ENCODE measurements at places on chromosomes 4 and X.
A peak's percentile ranks its signal among the peaks of the same experiment; 100 is the strongest.

DNA sequence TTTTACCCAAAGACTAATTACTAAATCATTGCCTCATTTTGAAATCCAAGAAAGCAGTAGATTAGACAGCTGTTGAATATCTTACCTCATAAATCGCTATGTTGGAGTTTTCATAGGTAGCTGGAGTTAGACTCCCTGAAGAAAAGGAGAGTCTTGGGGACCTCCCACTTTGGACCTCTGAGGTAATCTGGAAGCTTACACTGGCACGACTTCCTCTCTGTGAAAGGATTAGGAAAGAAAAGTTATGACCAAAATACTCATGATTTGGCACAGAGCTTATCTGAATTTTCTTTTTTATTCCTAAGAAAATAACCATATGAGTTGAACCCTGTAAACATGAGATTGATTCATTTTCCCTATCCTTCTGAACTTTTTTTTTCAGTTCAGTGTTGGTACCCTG is 40.6 kb downstream of the GUCY2F start:
- DNase-seq: no peak

- peak; percentile 64 for DNase-seq
Observed at GRCh38 chr4:141684785-141685184, 48.4 kb downstream of the IL15 start.

GRCh38 chr4:2663275-2663674 is 92.9 kb downstream of the TNIP2 start:
- DNase-seq: no peak

DNA sequence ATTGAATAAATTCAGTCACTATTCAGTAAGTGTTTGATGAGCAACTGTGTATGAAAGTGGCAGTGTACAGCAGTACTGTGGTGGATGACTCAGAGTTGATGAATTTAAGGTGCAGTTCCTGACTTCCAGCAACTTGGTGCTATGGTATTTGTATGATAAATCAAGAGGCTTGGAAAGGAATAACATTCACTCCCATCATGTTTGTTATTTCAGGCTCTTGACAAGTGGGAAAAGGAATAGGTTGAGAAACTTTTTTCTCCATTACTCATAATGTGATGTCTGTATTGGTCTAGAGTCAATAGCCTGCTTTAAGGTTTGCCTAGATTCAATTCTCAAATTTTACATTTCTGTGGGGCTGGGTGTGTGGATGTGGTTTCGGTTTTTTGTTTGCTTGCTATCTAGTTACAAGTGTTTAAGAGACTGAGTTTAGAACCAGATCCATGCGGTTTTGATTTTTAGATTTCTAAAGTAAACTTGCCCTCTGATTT is 35.1 kb upstream of the CYP2U1 start:
- peak; percentile 99 for DNase-seq

GRCh38 chrX:17441965-17442364 is 67.0 kb downstream of the NHS start:
- DNase-seq: peak; percentile 79

- DNase-seq: no peak
Observed at GRCh38 chrX:4935401-4935800, 1222.0 kb upstream of the PRKX start.

DNA sequence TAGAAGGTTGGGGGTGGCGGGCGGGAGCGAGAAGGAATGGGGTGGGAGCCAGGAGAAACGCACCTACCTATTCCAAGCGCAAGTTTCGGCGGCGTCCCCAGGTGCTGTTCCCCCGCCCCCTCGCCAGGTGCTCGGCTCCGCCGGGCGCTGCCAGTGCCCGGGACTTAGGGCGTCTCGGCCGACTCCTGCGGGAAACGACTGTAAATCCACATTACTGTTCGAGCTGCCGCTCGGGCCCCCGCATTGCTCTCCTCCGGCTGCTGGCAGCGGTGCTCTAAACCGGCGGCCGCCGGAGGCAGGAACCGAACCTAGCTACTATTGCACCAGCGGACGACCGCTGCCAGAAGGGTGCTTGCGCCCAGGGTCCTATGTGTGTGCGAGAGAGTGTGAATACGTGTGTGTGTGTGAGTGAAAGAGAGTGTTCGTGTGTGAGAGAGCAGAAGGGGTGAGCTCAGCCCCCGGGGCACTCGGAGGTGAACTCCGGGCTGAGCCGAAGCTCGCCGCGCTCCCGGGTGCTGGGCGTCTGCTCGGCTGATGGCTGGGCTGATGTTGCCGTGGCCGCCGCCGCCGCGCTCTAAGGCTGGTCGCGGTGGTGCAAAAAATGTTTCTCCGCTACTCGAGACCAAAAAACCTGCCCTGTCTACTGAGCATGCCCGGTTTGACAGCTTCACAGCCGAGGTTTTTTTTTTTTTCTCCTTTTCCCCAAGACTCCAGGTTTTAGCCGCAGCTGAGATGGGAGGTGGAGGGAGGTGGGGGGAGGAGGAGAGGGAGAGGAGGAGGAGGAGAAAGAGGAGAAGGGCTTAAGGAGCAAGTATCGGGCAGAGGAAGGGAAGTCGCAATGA is 115.7 kb upstream of the TEX13C start:
- peak; percentile 76 for DNase-seq

DNA sequence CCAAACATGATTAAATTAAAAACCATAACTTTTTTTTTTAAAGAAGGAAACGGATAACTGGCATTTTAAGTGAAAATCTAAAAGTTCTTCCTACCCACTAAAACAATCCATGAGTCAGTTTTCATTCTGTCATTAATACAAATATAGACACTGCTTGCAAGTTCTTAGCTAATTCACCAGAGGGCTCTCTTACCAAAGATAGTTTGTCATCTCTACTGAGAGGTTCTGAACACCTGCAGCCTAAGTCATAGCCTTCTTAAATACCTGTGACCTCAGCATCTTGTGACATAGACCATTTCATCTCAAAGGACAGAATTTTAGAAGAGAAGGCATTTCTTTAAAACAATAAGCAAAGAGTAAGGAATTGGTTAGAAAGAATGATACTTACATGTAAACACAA is 65.3 kb upstream of the FAM120C start:
- peak; percentile 59 for DNase-seq

DNA sequence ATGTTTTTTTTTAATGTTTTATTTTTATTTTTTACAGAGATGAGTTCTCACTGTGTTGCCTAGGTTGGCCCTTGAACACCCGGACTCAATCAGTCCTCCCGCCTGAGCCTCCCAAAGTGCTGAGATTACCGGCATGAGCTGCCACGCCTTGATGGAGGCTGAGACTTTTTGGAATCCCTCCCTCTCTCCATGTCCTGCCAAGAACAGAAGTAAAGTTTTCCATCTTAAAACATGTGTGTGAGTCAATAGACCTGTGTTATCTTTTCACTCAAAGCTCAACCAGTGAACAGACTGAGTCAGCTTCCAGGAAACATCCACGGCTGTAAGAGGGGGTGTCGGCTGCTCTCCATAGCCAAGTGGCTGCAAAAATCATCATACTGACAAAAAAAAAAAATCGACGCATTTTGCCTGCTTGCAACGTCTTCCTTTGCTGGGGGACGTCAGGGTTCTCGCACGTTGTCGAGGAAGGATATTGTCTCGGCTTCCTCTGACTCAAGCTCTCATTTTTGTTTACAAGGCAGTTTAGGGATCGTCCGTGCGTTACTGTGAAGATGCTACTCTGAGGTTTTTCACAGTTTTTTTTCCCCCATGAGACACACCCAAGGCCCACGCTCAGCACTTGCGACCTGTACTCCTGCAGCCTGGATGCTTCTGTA is 10.0 kb upstream of the ASMTL start:
- peak; percentile 33 for DNase-seq

- no peak for DNase-seq
Observed at GRCh38 chrX:130330146-130330545, 9.6 kb upstream of the SLC25A14 start.

DNA sequence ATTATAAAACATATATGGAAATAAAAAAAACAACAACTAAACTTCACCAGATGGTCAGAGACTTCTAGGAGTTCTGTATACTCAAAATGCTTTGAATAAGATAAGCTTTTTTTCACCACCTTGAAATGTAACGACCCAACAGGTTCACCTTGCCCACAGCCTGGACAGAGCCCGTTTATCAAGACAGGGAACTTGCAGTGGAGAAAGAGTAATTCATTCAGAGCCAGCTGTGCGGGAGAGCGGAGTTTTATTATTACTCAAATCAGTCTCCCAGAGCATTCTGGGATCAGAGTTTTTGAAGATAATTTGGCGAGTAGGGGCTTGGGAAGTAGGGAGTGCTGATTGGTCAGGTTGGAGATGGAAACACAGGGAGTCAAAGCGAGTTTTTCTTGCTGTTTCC is 38.5 kb downstream of the AGA start:
- DNase-seq: no peak

DNA sequence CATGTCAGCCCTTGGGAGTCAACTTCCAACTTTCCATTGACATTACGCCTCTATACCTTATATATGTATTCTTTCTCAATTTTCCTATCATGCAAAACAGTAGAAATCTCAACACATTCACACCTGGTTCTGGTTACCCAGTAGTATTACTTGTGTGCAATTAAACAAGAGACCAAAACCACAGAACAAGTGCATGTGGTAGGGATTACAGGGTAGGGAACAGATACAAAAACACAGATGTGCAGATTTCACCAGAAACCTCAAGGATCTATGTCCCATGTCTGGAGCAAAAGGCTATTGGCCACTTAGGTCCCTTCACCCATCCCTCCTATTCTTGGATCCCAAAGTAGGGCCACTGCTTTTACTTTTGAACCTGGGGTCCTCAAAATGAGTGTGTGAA is 143.6 kb upstream of the ZCCHC13 start:
- no peak for DNase-seq
